A549 treated with GW870086 at 1 μM for 4 hours (cell line): ENCODE measurements at places on chromosomes 2 and 18. TPM values are rescaled to one million over a fixed set of nuclear protein-coding genes. Genes with fewer than 3 reads are reported as not detected.

ZNF385B gene
- total RNA-seq, result 0.15 to 0.18 TPM (median 0.17 TPM) in 3 of 5 replicates, not detected in the others

EXOC6B gene
- 5.8 to 8.9 TPM (median 7.5 TPM) in 5 replicates for total RNA-seq

FOXD4L1 gene
- total RNA-seq, result 0.24 to 0.56 TPM (median 0.30 TPM) in 5 replicates

REG1B gene
- total RNA-seq, result not detected in 5 replicates

CFAP65 gene
- total RNA-seq, result 0.14 to 0.21 TPM (median 0.18 TPM) in 4 of 5 replicates, not detected in the other

RAB27B gene
- total RNA-seq, result 8.1 to 12.4 TPM (median 9.0 TPM) in 5 replicates

KRTCAP3 gene
- total RNA-seq, result 0.39 to 0.90 TPM (median 0.85 TPM) in 5 replicates

EGR4 gene
- 0.09 to 0.42 TPM (median 0.24 TPM) in 4 of 5 replicates, not detected in the other for total RNA-seq

GATA6 gene
- 1.1 to 1.7 TPM (median 1.4 TPM) in 5 replicates for total RNA-seq

SIX3 gene
- 0.39 to 0.73 TPM (median 0.71 TPM) in 5 replicates for total RNA-seq

FKBP7 gene
- 7.9 to 11.9 TPM (median 9.7 TPM) in 5 replicates for total RNA-seq

SLC66A3 gene
- total RNA-seq, result 35.7 to 39.6 TPM (median 37.6 TPM) in 5 replicates

EFEMP1 gene
- total RNA-seq, result 28.4 to 50.0 TPM (median 45.7 TPM) in 5 replicates

KLHL30 gene
- total RNA-seq, result 0.17 to 0.45 TPM (median 0.21 TPM) in 5 replicates

CAPN14 gene
- total RNA-seq, result 0.05 TPM in 1 of 5 replicates, not detected in the others

COL4A3 gene
- total RNA-seq, result 0.50 to 1.2 TPM (median 0.59 TPM) in 5 replicates

MLPH gene
- total RNA-seq, result 236 to 318 TPM (median 297 TPM) in 5 replicates

ANKRD30B gene
- total RNA-seq, result not detected in 5 replicates

STAT4 gene
- 3.9 to 7.0 TPM (median 5.5 TPM) in 5 replicates for total RNA-seq

NTSR2 gene
- not detected in 5 replicates for total RNA-seq

CDH2 gene
- total RNA-seq, result 32.4 to 50.6 TPM (median 48.5 TPM) in 5 replicates

IL36B gene
- total RNA-seq, result 0.13 TPM in 1 of 5 replicates, not detected in the others

XRCC5 gene
- 164 to 202 TPM (median 183 TPM) in 5 replicates for total RNA-seq

RAB10 gene
- total RNA-seq, result 248 to 318 TPM (median 268 TPM) in 5 replicates

NAT8 gene
- total RNA-seq, result not detected in 5 replicates

ZC3H6 gene
- 0.11 to 0.48 TPM (median 0.32 TPM) in 5 replicates for total RNA-seq

SERPINB3 gene
- 0.07 to 0.13 TPM (median 0.10 TPM) in 3 of 5 replicates, not detected in the others for total RNA-seq

MERTK gene
- total RNA-seq, result 1.5 to 2.2 TPM (median 1.7 TPM) in 5 replicates

QPCT gene
- total RNA-seq, result 20.7 to 24.1 TPM (median 21.2 TPM) in 5 replicates

USP40 gene
- total RNA-seq, result 20.6 to 25.3 TPM (median 23.8 TPM) in 5 replicates

UGT1A4 gene
- not detected in 5 replicates for total RNA-seq

AQP12B gene
- not detected in 5 replicates for total RNA-seq

RESP18 gene
- total RNA-seq, result not detected in 5 replicates

HOXD3 gene
- 0.07 to 0.20 TPM (median 0.13 TPM) in 4 of 5 replicates, not detected in the other for total RNA-seq

TRIM43 gene
- 0.13 TPM in 1 of 5 replicates, not detected in the others for total RNA-seq

CRYGB gene
- total RNA-seq, result not detected in 5 replicates

LOXHD1 gene
- not detected in 5 replicates for total RNA-seq

SETBP1 gene
- total RNA-seq, result 0.46 to 0.61 TPM (median 0.56 TPM) in 5 replicates

LIMS3 gene
- not detected in 5 replicates for total RNA-seq
